ENCODE measurements at places on chromosomes 16 and 17.

- no peak for DNase-seq
Measured at GRCh38 chr17:18997650-18998196, 6.8 kb downstream of the FAM83G start.

GRCh38 chr17:48818361-48818841 lies 1.4 kb upstream of the TTLL6 start:
- no peak for DNase-seq

GRCh38 chr17:79919862-79920720 lies 80.9 kb upstream of the CBX4 start:
- no peak for DNase-seq

- DNase-seq: no peak
Measured at GRCh38 chr17:80169784-80170500, at the start of gene CARD14. Gene CARD14 (plus strand): TSS chr17:80170030. CDS start chr17:80181439, 11,409 bp downstream.

- peak; percentile 72 for DNase-seq
Measured at GRCh38 chr16:15041271-15042004, 14.4 kb downstream of the NTAN1 start.

- DNase-seq: peak; percentile 12
Measured at GRCh38 chr17:8855477-8856204, 11.8 kb downstream of the PIK3R6 start.

DNA sequence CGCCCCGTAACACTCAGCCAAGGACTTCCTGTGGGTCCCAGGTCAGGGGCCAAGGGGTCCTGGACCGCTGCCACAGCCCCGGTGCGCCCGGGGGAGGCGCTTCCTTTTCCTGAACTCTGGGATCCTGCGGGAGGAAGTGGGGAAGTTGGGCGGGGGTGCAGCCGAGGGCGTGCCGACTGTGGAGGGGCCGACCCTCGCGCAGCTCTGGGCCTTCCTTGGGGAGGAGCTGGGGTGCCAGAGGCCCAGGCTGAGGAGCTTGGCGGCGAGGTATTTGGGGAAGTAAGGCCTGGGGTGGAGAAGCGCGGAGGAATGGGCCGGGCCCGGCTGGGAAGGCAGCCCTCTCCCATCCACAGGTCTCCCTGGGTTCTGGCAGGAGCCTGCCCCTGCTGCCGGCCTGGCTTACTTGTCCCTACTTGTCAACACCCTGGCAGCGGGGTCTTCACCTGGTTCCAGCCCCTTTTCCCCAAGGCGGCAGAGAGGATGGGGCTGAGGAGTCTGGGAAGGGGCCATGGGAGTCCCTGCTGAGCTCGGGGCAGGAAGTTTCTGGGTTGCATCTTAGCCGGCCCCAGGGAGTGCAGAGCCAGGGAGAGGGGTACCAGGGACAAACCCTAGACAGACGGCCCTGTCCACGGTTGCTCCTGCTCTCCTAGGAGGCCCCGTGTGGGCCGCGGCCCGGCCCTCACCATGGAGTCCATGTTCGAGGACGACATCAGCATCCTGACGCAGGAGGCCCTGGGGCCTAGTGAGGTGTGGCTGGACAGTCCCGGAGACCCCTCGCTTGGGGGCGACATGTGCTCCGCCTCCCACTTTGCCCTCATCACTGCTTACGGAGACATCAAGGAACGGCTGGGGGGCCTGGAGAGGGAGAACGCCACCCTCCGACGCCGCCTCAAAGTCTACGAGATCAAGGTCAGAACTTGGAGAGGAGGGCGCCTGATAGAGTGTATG lies 1.7 kb downstream of the TBKBP1 start:
- DNase-seq: no peak

DNA sequence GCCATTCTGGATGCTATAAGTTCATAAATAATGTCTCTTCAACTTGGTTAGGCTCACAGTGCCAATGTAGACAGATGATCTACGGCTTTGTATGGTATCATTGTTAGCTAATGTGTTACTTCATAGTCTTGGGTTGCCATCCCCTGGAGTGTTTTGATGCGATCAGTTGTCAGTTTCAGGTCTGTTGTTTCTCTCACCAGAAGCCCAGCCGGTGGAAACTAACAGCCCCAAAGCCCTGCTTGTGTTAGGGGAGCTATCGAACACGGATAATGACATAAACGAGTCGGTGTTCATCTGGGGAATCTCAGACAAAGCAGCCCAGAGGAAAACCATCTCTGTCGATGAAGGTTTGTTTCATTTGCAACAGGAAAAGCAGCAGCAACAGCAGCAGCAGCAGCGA lies 107.4 kb upstream of the ANKFN1 start:
- DNase-seq: no peak

DNA sequence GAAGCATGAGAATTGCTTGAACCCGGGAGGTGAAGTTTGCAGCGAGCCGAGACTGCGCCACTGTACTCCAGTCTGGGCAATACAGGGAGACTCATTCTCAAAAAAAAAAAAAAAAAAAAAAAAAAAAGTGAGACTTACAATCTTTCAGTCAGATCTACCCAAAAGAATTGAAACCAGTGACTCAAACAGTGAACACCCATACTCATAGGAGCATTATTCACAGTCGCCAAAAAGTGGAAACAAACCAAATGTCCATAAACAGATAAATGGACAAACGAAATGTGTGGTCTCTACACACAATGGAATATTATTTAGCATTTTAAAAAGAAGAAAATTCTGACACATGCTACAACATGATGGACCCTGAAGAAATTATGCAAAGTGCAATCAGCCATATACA lies 9.1 kb upstream of the SCNN1B start:
- DNase-seq: no peak

DNA sequence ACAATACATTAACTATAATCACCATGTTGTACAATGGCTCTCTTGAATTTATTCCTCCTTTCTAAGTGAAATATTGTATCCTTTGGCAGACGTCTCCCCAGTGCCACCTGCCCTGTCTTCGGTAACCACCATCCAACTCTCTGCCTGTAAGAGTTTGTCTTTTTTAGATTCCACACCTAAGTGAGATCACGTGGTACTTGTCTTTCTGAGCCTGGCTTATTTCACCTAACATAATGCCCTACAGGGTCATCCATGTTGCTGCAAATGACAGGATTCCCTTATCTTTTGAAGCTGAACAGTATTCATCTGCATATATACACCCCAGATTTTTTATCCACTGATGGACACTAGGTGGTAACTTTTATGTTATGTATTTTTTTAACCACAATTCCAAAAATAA lies 24.2 kb downstream of the ORC6 start:
- DNase-seq: no peak

DNA sequence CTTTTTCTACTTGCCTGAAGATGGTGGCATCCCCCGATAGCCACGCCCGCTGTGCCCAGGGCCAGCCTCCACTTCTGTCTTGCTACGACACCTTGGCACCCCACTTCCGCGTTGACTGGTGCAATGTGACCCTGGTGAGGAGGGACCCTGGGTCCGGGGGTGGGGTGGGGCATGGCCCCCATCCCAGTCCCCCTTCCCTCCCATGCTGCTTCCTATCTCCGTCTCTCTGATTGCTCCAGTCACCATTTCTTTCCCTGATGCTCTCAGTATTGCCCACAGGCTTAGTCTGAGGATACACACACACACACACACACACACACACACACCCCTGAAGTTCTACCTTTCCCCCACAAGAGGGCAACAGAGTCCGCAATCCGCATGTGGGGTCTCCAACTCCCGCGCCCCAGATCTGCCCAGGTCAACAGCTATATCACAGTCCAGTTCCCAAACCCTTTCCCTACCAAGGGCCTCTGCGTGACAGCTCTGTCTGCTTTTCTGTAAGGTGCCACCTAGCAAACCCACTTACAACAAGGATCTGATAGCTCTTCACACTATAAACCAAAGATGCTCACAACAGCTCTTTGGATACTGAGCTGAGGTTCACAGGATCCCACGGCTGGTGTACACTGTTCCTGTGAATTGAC lies 3.4 kb downstream of the SGCA start:
- DNase-seq: peak; percentile 74

DNA sequence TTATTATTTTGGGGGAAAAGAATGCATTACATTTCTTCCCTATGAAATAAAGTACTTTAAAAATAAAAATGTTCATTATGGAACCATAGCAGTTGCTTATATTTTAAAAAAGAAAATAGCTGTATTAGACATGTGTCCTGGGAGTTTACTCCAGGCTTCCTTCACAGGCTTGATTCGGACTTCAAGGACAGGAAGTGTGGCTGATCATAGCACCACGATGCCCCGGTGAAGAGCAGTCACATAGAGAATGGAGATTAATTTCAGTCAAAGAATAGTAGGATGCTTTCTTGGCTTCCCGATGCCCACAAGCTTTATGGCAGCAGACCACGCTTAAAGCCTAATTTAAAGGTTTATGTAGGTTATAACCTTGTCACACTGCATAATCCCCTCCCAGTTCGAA lies 125.1 kb downstream of the NPIPB5 start:
- DNase-seq: no peak

GRCh38 chr16:8908810-8909468 lies 26.8 kb downstream of the LITAFD start:
- no peak for DNase-seq

- no peak for DNase-seq
Measured at GRCh38 chr17:1725642-1726511, 1.4 kb downstream of the WDR81 start.

GRCh38 chr17:40996829-40997228 lies 2.9 kb upstream of the KRTAP3-3 start:
- no peak for DNase-seq

DNA sequence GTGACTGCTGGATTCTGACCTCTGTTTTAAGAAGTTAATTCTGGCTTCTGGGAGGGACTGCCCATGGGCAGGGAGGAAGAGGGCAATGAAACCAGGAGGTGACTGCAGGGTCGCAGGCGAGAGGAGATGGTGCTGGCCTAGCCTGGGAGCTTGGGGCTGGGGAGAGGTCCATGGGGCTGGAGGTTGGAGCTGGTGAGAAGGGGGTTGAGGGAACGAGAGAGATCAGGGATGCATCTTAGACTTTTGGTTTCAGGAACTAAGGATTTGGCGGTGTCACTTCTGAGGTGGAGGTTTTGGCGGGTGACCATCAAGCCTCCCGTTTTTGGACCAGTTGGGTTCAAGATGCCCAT lies 64.6 kb downstream of the NKD1 start:
- DNase-seq: no peak

GRCh38 chr16:87203060-87203656 lies 114.0 kb downstream of the C16orf95 start:
- DNase-seq: peak; percentile 88

DNA sequence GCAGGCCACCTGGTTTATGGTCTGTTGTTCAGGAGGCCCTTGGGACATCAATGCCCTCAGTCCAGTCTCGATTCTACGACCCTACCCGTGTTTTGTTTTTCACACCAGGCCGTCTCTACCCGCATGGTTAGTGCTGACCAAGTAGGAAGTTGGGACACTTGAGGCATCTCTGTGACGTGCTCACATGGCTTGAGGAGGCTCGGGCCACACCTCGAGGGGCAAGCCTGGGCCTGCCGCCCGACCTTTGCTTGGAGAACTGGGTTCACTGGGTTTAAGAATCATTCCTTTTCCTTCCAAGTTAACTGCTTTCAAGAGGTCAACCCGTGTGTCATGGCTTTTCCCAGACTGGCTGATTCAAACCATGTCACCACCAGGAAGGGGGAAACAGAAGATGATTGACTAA lies 86.8 kb downstream of the CMIP start:
- DNase-seq: no peak

DNA sequence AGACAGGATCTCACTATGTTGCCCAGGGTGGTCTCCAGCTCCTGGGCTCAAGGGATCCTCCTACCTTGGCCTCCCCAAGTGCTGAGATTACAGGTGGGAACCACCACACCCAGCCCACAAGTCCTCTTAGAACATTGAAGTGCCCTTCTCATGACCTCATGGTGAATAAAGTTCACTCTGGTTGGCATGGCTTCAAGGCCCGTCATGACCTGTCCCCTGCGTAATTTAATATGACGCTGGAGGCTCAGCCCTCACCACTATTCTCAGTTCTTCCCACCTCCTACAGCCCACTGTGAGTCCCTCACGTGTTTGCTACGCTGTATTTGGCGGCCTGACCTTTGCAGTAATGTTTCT lies 1.9 kb downstream of the ENDOV start:
- DNase-seq: no peak

GRCh38 chr17:12554251-12554650 lies 111.4 kb upstream of the MYOCD start:
- DNase-seq: peak; percentile 67

DNA sequence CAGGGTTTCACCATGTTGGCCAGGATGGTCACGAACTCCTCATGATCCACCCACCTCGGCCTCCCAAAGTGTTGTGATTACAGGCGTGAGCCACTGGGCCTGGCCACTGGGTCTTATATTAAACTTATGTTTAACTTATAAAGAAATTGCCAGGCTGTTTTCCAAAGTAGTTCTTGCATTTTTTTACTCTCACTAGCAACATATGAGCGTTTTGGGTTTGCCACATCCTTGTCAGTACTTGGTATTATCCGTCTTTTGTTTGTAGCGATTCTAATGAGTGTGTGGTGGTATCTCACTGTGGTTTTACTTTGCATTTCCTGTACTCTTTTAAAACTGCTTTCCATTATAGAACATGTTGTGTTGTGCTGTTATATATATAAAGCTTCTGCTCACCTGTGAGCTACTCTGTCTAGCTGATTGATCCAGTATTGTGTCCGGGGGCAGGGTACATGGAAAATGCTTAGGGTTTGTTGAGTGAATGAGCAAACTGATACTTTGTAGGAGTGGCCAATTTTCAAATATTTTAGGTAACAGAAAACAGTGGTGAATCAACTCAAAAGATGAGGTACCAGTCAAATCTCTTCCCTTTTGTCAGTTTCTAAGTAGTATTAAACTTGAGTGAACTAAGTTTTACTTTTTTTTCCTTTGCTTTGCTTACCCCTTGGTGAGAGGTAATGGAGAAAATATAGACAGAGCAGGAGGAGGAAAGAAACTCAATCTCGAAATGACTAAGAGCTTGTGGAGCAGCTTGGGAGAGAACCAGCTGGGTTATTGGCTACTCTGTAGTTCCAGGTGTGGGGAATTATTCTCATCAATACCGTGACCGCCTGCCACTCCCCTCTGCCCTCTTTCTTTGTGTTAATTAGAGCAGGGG lies 75.8 kb downstream of the PITPNC1 start:
- no peak for DNase-seq
